Fibroblast of lung (primary cell): ENCODE measurements at places on chromosomes 11 and 22.

DNA sequence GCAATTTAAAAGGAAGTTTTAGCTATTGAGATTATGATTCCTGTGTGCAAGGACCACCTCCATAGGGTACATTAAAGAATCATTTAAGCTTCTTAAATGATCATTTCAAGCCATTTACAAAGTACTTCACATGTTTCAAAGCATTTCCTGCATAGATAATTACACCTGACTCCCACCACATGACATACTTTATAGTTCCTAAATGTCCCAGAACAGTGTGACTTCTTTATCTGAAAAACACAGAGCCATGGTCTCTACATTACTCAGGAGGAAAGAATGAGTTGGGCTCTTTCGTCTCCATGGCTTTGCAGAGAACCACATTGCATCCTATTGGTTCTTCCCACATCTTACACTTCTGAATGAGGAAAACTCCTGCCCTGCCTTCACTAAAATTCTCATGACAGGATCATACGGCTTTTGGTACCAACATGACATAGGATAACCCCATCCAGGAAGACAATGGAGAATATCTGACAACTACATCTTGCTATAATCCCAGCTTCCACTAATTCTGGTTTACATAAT, 88.6 kb downstream of the ETS1 start:
- no peak for DNase-seq

- no peak for DNase-seq
Measured at GRCh38 chr11:29809121-29809520, 207.7 kb downstream of the KCNA4 start.

DNA sequence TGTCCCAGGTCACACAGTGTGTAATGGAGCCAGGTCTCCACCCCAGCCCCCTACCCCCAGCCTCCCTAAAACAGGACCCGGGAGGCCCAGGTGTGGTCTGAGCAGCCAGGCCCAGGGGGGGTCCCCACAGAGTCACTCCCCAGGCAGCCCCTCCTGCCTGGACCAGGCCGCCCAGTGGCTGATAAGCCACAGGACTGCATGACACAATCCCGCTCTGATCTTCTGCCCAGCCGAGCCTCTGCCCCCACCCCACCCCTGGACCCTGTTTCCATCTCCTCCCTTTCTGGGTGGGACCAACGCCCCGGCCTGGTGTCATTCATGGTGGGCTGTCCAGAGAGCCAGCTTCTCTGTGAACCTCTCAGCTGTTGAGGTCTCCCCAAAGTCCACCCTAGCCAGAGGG, 7.8 kb upstream of the LIF start:
- no peak for DNase-seq

DNA sequence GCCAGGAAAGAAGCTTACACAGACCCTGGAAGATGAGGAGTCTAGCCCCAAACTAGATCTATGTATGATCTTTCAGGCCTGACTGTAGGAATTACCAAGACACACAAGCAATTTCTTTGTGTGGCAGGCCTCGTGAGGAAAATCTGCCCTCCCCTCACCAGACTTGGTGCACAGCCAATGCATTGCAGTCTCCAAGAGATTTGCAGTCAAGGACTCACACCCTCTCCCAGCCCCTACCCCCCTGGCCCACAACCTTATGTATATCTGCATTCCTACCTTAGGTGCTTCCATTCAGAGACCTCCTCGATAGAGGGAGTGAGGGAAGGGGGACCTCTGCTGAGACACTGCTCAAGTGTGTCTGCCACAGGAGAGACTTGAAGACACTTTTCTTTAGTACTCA, 9.8 kb downstream of the OR8B12 start:
- DNase-seq, result no peak

GRCh38 chr11:36635066-36635862, 37.2 kb upstream of the RAG2 start:
- DNase-seq, result no peak

DNA sequence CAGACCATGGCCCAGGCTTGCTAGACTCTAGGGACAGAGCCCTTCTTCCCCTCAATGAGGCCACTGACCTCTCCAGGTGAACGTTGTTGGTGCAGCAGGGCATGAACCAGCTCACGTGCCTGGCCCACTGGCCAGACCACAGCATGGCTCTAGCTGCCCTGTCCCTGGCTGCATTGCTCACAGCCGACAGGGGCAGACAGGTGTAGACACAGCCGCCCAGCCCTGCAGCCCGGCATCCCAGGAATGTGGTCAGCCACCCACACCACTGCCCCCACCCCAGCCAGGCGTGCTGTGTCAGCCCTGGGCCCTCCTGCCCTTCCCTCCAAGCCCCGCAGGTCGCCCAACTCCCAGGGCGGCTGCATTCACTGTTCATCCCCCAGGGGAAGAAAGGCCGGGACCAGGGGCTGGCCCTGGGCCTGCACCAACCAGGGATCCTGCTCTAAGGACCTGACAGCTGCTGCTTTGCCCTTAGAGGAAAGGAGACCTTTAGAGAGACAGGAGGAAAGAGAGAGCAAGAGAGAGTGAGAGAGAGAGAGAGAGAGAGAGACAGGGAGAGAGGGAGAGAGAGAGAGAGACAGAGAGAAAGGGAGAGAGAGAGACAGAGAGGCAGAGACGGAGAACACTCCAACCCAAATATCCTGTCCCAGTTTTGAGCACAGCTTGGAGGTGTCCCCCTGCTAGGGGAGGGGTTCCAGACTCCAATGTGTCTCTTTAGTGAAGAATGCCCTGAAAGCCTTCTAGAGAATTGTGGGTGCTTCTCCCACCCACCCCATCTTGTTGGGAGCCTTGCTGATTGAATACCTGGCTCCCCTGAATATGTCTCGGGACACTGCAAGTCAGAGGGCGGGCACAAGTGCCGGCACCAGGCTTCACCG, 44.2 kb upstream of the LINC01488 start:
- DNase-seq, result no peak

DNA sequence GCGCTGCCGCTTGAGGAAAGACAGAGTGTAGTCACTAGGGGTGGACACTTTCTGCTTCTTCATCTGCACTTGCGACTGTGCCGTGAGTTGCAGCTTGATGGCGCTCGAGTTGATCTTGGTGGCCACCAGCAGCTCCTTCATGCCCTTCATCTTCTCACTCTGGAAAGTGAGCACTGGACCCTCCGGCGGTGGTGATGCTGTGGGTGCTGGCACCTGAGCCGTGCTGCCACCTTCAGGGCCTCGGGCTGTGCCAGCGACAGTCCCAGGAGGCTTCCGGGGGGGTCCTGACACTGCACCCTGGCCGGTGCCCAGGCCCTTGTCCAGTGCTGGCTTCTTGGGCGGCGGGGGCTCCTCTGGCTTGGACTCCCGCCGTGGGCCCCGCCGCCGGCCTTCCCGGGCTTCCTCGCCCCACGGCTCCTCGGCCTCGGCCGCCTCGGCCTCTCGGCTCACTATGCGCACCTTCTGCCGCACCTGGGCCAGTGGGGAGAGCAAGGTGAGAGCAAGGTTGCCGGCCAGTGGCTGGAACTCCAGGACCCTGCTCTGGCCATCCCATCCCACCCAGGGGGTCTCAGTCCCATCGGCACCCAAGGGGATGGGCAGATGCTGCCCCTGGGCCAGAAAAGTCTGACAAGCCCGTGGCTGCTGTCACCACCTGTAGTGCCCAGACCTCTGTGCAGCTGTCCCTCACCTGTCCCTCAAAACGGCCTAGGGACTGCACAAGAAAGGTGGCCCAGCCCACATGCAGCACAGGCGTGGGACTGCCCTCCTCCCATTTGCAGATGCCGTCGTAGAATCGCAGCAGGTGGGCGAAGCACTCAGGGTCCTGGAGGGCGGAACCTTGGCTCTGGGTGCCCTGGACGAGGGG, 1.6 kb upstream of the MAP4K2 start:
- no peak for DNase-seq

DNA sequence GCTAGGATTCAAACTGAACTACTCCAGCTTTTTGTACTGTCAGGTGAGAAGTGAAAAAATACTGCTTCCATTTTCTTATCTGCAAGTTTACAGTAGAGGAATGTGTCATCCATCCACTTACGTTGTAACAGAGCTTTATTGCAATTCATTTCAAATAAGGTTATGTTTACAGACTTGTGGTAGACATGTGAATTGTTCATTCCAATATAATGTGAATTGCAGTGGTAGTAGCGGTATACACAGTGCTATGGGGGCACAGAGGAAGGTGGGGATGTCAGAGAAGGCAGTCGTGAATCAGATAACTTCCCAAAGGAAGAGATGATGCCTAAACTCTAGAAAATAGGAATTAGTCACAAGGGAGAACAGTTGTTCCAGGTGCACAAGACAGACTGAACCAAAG, 42.5 kb downstream of the CEP57 start:
- DNase-seq, result peak; percentile 83

- DNase-seq, result no peak
Measured at GRCh38 chr22:48051796-48052620, 1289.6 kb downstream of the TBC1D22A start.
